Nephron progenitor cell (in vitro differentiated cells): ENCODE measurements at places on chromosomes 4 and X.

DNA sequence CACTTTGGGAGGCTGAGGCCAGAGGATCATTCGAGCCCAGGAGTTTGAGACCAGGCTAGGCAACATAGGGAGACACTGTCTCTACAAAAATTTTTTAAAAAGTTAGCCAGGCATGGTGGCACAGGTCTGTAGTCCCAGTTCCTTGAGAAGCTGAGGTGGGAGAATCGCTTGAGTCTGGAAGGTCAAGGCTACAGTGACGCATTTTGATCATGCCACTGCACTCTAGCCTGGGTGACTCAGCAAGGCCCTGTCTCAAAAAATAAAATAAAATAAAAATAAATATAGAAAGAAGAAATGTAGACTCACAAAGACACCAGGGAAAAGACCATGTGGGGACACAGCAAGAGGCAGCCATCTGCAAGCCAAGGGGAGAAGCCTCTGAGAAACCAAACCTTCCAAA, 42.3 kb upstream of the SLC7A3 start:
- DNase-seq = no peak

- DNase-seq = no peak
Observed at GRCh38 chrX:93598076-93598475, 75.3 kb downstream of the NAP1L3 start.

DNA sequence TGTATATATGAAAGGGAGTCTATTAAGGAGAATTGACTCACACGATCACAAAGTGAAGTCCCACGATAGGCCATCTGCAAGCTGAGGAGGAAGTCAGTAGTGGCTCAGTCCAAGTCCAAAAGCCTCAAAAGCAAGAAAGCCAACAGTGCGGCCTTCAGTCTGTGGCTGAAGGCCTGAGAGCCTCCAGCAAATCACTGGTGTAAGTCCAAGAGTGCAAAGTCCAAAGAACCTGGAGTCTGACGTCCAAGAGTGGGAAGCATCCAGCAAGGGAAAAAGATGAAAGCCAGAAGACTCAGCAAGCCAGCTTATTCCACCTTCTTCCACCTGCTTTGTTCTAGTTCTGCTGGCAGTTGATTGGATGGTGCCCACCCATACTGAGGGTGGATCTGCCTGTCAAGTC, 104.1 kb downstream of the IL1RAPL2 start:
- DNase-seq = no peak

- no peak for DNase-seq
Observed at GRCh38 chrX:10166248-10166716, 9.5 kb downstream of the CLCN4 start.

DNA sequence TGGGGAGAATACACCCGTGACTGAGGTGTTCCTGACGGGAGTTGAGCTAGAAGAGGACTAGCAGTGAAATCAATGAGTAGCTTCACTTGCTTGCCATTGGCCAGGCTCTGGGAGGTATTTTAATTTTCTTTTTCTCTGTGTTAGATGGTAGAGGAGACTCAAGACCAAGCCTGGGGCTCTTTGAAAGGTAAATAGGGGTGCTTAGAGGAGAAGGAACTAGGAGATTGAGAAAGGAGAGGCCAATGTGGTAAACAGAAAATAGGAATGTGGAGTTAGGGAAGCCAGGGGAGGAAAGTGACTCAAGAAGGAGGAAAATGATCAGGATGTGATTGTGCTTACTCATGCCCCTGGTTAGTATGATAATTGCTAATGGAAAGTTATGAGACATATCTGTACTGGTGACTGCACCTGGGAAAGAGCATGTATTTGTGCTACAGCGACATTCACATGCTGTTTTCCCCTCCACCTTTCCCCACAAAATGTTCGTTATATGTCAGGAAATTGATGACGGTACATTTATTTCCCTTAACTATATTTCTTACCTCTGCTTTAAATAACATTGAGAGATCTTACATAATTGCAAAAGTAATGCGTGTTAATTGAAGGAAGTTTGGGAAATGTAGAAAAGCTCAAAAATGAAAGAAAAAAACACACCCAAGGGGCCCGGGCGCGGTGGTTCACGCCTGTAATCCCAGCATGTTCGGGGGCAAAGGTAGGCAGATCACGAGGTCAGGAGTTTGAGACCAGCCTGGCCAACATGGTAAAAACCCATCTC, 16.9 kb upstream of the LRBA start:
- no peak for DNase-seq

- DNase-seq = no peak
Observed at GRCh38 chrX:13599491-13599890, 30.1 kb downstream of the EGFL6 start.

GRCh38 chr4:86155766-86156165, 204.1 kb downstream of the MAPK10 start:
- no peak for DNase-seq

DNA sequence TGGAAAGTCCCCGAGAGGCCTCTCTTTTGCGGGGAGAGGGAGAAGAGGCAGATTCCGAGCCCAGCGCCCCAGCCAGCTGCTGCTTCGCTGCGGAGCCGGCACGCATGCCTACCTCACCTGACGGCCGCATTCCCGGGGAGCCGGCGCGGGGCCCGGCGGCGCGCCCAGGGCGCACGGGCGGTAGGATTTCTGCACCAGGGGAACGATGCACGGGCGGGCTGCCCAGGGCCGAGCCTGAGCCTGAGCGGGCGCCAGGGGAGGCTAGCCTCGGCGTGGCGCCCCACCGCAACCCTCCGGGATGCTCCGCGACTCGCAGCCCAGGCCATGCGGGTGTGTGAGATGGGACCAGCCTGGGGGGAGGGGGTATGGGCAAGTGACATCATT, 81.3 kb upstream of the SCML1 start:
- peak; percentile 64 for DNase-seq

- DNase-seq = no peak
Observed at GRCh38 chr4:162891788-162892707, 274.6 kb downstream of the NAF1 start.
